ENCODE measurements at places on chromosomes 1 and 21.

DNA sequence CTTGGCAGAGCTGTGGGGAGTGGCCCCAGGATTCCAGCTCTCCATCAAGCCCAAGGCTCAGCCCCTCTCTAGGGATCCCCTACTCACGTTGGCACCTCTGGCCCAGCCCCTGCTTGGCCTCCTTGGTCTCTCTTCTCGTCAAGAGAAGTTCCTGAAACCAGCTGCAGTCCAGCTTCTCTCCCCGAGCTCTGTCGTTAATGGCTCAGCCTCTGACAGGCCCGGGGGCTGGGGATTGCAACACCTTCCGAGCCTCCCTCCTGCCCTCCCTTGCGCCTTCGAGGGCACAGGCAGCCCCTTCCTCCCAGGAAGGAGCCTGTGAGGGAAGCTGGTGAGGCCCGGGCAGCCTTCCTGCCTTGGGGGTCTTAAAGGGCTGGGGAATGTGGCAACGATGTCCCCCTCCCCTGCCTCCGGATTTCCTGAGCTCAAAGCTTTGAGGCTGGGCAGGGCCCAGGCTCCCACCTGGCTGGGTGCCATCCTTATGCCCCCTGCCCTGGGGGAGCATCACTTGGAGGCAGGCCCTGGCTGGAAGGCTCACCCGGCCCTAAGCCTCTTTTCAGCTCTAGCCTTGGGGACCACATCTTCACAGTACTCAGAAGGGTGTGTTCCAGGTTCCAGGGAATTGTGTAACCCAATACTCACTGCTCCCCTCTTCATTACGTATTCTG is at the start of gene CSF3R:
Gene CSF3R (minus strand): TSS at position 190 of the 665 bp plus-strand sequence. CDS start 3,417 bp downstream, outside the sequence.
- DNase-seq = no peak

GRCh38 chr1:100494393-100495084 is 43.4 kb upstream of the GPR88 start:
- DNase-seq = no peak

DNA sequence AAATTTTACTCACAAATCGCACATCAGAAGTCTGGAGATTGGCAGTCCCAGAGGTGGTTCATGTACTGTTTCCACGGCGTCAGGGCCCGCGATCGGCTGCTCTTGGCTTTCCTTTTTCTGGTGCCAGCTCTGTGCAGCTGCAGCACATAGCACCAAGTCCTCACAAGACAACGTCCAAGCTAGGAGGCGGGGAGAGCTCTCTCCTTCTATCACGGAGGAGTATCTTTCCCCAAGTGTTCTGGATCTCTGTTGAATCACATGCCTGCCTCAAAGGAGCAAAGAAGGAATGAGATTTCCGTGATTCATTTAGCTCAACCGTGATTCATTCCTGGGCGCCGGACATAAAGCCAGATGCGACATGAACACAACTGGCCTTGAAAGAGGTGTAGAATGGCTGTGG is 25.5 kb downstream of the MT1HL1 start:
- no peak for DNase-seq

GRCh38 chr1:11204396-11205190 is 15.4 kb downstream of the ANGPTL7 start:
- no peak for DNase-seq

DNA sequence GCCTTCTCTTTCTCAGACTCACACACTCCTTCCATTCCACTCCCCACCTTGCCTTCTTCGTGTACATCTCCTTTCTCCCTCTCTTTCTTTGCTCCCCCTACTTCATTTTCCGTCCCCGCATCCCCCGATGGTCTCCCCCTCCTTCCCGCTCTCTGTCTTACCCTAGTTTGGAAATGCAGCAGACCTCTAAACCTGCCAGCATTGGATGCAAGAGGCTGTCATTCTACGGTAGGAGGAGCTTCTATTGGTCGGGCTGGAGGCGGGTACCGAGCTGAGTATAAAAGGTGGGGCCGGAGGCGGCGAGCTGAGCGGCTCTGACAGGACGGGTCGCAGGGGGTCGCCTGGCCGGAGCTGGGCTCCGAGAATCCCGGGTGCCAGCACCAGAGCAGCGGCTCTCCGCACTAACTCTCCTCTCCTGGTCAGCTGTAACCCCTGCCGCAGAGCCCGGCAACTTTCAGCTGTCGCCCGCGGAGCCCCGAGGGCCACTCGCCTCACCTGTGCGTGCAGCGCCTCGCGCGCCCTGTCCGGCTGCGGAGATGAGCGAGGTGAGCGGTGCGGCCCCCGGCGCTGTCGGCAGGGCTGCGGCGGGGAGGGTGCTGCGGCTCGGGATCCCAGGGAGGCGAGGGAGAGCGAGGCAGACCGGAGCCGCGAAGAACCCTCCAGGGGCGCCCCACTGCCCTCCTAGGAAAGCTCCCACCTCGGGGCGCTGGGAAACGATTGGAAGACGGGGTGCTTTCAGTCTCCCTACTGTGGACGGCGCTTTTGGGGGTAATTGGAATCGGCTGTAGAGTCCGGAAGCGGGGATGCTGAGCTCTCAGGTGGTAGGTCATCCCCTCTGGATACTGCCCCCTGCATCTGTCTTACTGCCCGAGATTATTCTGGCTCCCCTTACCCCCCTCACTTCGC is at the start of gene PCP4L1:
Gene PCP4L1 (plus strand): TSS at position 307 of the 906 bp plus-strand sequence. CDS start 230 bp downstream, at position 537.
- no peak for DNase-seq

GRCh38 chr1:112196731-112197130 is 199.3 kb upstream of the CTTNBP2NL start:
- no peak for DNase-seq

DNA sequence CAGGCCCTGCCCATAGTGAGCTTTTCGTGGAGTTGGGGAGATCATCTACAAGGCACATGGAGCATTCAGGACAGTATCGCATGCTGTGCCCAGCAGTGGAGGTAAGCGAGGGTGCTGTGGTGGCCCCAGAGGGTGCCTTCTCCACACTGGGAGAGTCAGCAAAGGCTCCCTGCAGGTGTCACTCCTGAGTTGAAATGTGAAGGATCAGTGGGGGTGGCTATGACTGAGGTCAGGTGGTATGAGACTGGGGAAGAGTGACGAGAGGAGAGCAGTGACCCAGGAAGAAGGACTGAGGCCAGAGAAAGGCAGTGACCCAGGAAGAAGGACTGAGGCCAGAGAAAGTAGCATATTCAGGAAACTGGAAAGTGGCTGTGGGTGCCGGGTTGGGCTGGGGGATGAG is 53.0 kb downstream of the SPAG17 start:
- DNase-seq = no peak

DNA sequence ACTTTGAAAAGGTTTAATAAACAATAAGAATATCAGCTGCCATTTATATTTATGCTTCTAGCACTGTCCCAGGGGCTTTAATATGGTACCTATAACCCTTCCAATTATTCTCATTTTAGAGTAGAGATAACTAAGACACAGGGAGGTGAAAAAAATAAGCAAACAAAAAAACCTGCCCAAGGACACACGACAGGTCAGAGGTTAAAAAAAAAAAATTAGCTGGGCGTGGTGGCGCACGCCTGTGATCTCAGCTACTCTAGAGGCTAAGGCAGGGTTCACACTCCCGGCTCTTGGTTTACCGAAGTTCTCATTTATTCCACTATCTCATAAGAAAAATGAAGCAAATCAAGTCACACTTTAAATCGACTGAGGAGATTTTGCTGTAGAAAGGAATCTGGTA is 34.7 kb upstream of the CNN3 start:
- no peak for DNase-seq

- peak; percentile 44 for DNase-seq
Measured at GRCh38 chr1:245797592-245798348, 643.0 kb downstream of the KIF26B start.

DNA sequence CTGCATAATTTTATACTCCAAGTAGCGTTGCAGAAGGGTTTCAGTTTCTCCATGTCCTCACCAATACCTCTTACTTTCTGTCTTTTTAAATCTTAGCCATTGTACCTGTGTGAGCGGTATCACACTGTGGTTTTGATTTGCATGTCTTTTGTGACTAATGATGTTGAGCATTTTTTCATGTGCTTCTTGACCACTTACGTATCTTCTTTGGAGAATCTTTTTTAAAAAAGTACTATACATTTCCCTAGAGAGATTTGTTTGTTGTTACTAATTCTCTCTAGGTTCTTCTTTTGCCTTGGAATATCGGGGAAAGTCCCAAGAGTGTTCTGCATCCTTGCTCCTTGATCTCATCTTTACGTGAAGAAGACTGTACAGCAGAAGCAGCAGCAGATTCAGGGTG is 81.8 kb upstream of the WARS2 start:
- DNase-seq = no peak

DNA sequence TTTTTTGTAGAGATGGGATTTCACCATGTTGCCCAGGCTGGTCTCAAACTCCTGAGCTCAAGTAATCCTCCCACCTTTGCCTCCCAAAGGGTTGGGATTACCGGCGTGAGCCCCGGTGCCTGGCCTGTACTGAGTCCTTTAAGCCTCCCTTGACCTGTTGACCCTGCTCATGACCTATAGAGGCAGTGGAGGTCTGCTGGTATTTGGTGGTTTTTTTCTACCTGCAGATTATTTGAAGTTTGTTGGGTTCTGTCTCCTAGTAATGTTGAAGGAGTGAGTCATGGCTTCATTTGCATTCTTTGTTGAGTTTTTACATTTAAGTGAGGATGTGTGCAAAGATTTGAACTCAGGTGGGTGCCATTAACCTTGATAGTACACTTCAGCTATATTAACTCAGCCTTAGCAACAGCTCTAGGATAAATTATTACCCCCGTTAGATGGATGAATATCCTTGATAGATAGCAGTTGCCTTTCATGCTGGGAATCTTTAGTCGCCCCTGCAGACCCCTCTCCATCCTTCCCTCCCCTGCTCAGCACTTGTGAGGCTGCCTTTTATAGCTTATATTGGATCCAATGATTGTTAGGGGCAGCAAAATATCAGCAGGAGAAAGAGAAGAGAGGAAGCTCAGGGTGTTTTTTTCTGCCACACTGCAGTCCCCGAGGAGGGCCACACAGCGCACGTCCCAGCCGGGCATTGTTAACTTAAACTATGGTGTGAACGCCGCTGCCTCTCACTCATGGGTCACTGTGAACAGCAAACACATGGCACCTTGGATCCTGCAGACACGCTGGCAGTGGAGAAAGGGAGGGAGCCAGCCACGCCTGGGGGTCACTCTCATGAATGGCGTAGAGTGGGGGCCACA is 14.9 kb upstream of the NPPB start:
- no peak for DNase-seq

GRCh38 chr1:101162736-101163735 is 73.8 kb upstream of the S1PR1 start:
- no peak for DNase-seq

DNA sequence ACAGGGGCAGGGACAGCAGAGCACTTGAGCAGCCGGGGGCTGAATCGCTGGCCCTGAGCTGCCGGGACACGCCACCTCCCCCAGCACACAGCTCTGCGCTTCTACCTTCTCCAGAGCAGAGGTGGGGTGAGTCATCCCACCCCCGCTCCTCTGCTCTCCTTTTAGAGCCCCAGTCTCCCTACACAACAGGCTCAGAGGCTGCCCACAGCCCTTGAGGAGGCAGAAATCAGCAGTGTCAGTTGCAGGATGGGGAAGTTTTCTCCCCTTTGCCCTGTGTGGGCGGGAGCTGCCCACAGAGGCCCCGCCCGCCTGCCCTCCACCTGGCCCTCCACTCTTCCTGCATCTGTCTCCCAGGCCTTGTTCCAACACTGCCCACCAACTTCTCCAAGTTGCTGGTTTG is 94.6 kb downstream of the STUM start:
- peak; percentile 91 for DNase-seq

DNA sequence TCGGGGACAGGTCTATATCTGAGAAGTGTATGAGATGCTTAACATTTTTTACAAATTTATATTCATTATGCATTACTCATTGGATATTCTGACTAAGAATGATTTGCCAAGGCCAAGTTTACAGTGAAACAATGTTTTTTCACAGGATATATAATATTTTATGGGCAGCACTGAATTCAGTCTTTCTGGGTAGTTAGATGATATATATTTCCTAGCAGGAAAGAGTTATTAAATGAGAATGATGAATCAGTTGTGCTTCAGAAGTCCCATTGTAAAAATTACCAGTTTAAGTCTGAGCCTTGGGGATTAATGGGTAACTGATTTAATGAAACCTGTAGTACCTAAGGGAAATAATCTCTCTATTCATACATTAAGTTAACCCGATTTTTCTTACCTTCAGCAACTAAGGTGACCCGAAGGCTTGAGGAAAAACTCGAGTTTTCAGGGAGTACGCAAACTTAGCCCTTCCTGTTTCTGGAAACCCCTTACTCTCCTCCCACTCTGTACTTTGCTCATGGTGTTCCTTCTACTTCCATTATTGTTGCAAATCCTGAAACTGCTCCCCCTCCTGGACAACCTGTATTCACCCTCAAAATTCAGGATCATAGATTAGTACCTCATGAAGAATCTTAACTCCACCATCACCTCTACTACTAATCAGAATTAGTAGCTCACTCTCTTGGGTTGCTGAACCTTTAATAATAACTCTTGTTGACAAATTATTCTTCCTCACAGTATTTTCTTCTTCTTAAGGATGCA is 135.1 kb downstream of the AK5 start:
- DNase-seq = peak; percentile 49

DNA sequence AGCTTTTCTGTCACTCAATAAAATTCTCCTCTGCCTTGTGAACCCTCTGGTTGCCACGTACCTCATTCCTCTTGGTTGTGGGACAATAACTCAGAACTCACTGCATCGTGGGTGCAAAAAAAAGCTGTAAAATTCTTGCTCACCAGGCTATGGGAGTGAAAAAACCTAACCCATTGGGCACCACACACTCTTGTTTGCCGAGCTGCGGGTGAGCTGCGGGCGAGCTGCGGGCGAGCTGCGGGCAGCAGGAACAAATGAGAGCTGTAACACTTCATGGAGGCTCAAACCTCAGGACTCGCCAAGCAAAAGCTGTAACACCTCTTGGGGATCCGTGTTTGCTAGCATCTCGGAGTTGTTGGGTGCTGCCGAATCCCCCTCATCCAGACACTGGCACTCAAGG is 641.3 kb upstream of the CHRM3 start:
- DNase-seq = no peak

GRCh38 chr1:233289676-233290075 is 5.8 kb downstream of the PCNX2 start:
- DNase-seq = no peak

DNA sequence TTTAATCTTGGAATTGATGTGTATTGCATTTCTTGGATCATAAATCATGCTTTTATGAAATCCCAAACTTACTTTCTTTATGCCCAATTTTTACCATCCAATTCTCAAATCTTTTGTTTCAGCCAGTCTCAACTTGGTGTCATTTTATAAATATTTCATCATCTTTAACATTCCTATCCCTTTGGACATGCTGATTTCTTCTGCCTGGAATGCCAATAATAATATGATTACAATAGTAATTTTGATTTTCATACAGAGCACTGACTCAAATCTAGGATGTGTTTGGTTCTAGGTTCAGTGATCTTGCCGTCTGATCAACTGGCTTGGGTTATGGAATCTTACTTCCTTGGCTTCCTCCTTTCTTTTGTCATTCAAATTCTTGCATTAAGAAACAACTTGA is 12.8 kb downstream of the RRP15 start:
- DNase-seq = no peak

- no peak for DNase-seq
Measured at GRCh38 chr1:109243860-109244552, 5.3 kb upstream of the CELSR2 start.

DNA sequence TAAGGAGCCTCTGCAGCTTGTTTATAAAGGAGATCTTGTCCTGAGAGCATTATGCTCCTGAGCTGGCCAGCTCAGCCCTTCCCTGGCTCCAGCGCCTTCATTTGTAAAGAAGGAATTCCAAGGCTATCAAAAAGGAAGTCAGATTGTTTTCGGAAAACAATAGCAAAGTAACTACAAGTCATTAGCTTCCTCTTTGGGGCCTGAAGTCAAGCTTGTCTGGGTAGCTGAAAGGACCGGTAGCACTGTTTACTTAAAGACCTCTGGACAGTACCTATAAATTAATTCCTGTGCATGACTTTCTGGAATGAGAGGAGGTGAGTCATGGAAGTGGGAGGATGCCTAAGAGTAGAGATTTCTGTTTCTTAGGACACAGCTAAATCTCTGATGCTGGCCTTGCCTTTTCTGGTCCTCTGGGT is 20.7 kb upstream of the GJA5 start:
- DNase-seq = no peak

Data from SJCRH30 (cell line).